ENCODE measurements at places on chromosomes 1 and 21.

GRCh38 chr1:91701472-91701869, 184.5 kb downstream of the TGFBR3 start:
- DNase-seq = no peak

DNA sequence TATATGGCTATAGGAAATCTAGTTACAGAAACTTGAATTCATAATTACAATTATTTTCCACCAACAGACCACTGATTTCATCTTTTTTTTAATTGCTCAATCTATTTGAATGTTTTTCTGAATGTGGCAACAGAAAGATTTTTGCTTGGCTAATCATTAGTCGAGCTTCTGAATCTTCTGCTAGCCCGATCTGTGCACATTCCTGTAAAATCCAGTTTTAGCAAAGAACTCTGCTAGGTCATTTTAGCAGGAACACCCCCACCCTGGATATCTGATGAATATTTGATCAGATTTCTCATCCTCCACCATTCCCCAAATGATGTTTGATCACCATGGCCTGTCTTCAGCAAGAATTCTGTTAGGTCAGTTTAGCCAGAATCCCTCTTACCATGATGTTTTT, 176.3 kb downstream of the LEPR start:
- DNase-seq = no peak

- DNase-seq = no peak
Observed at GRCh38 chr21:46168238-46168637, 12.9 kb upstream of the FTCD start.

DNA sequence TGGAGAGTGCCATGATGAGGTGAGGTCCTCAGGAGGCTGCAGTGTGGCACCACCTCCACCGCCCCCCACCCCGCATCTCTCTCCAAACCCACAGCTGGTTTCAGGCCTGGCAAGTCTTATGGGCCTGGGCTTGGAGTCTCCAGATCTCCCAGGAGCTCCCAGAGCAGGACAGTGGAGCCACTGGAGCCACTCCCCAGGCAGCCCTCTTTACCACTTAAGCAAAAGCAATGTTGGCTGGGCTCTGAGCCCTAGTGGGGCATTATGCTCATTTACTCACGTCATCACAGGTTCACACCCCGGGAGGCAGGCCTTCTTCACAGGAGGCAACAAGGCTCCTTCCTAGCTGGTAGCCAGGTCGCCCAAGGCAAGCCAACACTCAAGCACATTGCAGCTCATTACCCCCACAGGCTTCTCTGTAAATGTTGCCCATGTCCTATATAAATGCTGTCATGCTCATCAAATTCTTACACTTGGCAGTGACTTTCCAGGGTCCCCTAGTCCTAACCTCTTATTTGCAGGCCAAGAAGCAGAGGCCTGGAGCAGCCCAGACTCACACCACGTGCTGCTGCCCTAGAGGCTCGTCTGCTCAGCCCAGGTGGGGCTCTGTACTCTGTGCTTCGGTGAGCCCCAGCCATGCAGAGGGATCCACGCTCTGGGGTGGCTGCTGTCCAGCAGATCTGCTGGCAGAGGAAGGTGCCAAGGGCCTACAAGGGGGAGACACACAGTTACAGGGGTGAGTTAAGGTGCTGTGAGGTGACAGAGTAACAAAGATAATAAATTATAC, 459.3 kb downstream of the MATN1 start:
- no peak for DNase-seq

DNA sequence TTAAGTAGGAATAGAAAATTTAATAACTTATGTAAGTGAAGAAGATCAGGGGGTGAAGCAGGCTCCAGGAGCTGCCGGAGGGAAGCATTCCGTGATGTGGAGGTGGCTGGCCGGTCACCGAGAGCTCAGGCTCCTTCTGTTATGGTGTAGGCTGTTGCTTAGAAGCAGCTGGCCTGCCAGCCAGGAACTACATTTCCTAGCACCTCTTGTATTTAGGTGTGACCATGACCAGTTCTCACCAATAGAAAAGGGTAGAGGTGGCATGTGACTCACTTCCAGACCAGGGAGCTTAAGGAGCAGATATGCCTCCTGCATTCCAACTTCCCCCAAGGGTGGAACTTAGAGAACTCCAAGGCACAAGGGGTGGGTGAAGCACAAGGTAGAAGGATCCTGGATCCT, 120.7 kb downstream of the ACTL8 start:
- DNase-seq = no peak

GRCh38 chr1:85584923-85585322, 4.4 kb downstream of the CCN1 start:
- no peak for DNase-seq

- DNase-seq = peak; percentile 91
Observed at GRCh38 chr1:227728059-227728891, 6.8 kb downstream of the JMJD4 start.

DNA sequence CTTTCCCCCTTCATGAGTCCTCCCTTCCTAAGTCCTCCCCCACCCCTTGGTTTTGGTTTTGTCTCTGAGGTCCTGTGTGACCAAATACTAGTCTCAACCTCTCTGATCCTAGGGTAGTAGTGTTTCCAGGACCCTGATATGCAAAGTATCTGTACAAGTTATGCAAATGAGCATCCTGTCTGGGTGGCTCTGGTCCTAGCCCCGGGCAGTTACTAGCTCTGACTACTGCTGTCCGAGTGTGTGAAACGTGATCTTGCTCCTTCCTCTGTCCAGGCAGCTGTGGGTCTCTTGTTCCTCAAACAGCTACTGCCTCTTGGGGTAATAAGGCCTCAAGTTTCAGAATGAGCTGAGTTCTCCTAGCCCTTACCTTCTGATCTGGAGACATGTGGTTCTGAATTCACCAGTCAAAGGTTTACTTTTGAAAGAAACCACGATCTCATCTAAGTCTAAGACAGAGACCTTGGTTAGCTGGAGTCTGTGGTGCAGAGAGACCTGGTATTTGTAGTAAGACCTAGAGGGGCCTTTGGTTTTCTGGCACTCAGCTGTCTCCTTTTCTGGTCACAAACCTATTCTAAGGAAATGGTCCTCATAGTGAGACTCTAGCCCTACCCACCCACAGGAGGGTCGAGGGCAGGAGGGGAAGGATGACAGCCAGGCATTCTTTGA, 31.0 kb upstream of the IL19 start:
- DNase-seq = peak; percentile 43

- DNase-seq = no peak
Observed at GRCh38 chr1:156530006-156530405, 29.4 kb upstream of the MEF2D start.

GRCh38 chr21:42939582-42940413, 14.4 kb upstream of the ERVH48-1 start:
- peak; percentile 73 for DNase-seq

GRCh38 chr1:63772201-63772600, 1.6 kb upstream of the ROR1 start:
- DNase-seq = no peak

DNA sequence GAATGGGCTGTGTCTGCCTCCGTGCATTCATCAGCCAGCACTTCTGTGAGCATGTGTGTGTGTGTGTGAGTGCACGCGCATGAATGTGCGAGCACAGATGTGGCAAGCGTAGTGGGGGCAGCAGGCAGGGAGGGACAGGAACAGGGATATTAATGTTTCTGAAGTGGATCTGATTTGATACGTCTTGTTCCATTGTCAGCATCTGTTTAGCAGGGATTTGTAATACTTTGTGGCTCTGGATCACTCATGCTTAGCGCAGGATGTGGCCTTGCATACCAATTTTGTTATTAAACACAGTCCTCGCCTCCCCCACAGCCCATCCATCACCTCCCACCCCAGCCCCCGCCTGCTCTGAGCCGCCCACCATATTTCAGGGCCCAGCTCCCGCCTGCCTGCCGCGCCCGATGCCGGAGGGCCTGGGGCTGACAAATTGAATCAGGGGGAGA, 52.4 kb downstream of the TMEM53 start:
- no peak for DNase-seq

GRCh38 chr21:30337772-30338171, 278 bp upstream of the KRTAP27-1 start:
- DNase-seq = no peak

DNA sequence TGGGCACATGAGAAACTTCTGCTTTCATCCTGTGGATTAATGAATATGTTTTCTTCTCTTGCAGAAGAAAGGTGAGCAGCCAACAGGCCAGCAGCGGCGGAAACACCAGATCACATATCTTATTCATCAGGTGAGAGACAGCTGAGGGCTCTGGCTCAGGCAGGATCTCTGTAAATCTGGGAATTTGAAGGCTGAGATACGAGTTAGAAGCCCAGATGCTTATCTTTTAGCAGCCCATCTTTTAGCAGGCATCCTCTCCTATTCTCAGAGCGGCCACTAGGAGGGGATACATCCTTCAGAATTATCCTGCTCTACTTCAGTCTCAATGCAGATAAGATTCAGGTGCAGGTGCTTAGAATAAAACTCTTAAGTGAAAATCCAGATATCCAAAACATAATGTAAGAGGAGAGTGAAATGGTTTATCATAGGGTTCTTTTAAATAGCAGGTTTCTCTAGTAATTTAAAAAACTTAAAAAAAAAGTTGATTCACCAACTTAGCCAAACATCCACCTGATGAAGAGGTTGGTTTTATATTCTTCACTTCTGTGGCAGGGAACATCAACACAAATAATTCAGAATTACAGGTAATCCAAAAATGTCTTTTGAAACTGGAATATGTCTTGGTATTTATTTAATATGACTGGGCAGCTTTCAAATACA, 19.3 kb downstream of the SH2D2A start:
- peak; percentile 50 for DNase-seq

- no peak for DNase-seq
Observed at GRCh38 chr21:44419679-44420078, 35.6 kb upstream of the LRRC3 start.

GRCh38 chr1:170657275-170657853, 6.6 kb upstream of the PRRX1 start:
- DNase-seq = no peak

GRCh38 chr1:180156201-180156600, 1.5 kb downstream of the QSOX1 start:
- no peak for DNase-seq

DNA sequence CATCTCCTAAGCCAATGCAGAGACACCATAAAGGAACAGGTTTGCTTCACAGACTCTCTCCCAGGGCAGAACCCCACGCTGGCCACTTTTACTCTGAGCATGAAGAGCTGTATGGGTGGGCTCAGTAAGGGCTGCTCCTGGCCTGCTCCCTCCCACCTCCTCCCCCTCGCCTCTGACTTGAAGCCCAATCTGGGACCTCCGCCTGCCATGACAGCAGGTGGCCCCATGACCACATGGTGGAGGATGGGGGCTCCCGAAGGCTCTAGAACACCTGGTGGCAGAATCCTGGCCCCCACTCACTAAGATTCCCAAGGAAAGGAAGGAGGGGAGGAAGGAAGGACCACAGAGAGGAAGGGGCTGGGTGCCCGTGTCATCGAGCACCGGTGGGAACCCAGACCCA, 23.7 kb downstream of the CASZ1 start:
- no peak for DNase-seq

DNA sequence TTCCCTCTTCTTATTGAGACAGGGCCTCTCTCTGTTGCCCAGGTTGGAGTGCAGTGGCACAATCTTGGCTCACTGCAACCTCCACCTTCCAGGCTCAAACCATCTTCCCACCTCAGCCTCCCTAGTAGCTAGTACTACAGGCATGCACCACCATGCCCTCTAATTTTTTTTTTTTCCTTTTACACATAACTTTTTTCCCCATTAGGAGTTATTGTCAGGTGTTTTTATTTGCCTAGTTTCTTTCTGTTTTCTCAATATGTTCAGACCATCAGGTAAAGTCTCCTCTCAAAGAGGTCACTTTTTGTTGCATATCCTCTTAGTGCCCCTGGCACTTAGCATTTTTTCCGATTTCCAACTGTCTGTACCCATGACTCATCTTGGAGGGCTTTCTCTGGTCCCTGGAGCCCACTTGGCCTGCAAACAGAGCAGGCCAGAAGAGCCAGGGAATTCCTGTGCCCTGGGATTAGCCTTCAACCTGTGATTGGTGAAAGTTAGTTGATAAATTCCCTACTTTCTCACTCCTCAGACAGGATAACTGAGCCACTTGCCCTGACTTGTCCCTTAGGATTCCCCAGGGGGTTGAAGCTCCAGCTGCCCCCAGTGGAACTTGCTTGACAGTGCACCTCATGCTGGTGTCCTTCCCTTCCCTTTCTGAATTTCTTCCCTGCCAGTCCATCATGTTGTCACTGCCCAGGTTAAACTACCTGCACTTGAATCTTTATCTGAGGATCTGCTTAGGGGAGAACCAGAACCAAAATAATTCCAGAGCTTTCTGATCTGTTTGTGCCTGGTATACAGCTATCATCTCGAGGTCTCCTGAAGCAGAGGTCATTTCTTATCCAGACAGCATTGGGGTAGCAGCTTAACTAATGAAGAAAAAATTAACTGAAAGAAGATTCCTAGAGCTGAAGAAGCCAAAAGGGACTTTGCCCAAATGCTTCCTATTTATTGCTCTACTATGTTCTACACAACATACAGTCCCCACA, 2.4 kb downstream of the NTPCR start:
- DNase-seq = peak; percentile 67

DNA sequence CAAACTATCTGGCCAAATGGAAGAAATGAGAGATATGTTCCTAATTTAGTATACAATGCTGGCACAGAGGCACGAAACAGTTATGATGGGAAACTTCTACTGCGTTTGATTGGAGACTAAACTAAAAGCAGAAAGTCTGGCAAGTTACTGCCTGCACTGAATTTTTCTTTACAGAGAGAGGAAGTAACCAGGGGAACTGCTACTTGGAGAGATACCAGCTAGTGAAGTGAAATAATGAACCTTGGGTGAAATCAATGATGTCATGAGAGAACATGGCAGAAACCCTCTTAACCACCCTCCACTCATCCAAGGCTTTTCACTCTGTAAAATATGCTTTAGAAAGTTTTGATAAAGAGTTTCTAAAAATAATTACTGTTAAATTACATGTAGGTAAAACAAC, 29.3 kb downstream of the NIBAN1 start:
- DNase-seq = no peak

DNA sequence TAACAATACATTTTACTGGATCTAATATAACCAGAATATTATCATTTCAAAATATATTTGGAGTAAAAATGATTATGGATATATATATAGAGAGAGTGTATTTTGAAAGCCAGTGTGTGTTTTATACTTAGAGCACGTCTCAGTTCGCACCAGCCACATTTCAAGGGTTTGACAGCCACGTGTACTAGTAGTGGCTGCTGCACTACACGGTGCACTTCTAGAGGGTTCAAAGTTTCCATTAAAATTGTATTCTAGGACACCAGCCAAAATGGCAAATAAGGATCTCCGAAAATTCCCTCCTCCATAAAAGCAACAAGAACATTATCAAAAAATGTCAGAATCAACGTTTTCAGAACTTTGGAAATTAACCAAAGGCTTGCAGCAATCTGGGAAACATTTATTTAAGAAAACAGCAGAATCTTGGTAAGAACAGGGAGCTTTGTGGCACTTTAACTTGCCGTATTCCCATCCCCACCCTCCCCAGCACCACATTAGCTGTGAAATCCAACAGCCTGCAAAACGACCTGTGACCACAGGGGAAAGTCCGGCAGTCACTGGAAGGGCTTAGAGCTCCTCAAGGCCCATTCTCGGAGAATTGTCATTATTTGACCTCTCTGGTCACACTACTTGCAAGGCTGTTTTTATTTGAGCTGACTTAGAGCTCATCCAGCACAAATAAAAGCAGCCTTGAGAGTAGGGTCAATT, 33.5 kb upstream of the MRPS6 start:
- no peak for DNase-seq

Measured in transverse colon (tissue), 4 donors.